ENCODE measurements at places on chromosomes 1 and 21. TPM values are rescaled to one million over a fixed set of nuclear protein-coding genes. Genes with fewer than 3 reads are reported as not detected.

DNA sequence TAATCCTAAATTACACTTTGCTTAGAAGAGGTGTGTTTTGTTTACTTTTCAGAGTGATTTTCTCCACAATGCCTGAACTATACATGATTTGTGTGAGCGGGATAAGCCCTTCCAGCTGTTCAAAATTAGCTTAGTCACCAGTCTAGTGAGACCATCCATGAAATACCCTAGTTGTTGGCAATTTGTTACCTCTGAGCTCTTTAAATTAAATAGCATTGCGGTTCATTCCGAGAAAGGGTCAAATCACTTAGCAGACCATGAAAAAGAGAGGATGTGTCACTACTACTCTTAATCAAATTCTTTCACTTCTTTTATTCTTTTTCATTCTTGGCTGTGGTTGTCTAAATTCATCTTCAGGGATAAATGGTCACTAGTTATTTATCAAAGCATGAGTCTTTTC is 11.9 kb upstream of the VAV3 start:
- no peak for DNase-seq
- peaks cover 3% of the 10 kb centered on the region for H3K27me3 ChIP-seq
- H3K4me3 ChIP-seq: no peak overlapping the region
- H3K4me1 ChIP-seq: no peaks in the 10 kb centered on the region
- no peaks in the 10 kb centered on the region for H3K36me3 ChIP-seq

LRRC53 gene
- total RNA-seq: not detected

DNA sequence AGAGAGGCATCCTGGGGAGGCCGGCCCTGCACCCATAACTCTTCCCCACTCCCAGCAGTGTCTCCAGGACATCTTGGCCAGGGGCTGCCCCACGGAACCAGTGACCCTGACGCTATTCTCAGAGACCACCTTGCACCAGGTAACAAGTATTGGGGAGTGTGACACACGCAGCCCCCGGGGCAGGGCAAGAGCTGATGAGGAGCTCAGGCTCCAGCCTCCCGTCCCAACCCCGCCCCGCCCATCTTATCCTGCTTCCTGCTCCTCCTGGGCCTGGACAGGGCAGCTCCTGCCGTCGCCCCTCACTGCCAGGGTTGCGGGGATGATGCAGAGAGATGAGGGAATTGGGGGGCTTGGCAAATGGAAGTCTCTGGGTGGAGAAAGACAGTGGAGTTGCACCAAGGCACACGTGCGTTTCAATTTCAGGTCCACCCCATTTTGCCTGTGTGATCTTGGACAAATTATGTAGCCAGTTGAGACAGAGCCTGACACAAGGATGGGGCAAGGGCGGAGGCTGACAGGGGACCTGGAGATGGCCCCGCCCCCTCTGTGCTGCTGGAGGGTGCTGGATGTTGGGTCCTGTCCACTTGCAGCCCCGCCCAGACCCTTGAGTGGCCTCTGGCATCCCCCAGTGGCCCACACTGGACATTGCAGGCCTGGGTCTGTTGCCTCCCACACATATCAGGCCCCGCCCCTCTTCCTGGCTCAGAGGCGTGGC is 10.7 kb downstream of the CLCNKA start:
- H3K27ac ChIP-seq: no peak overlapping the region
- H3K36me3 ChIP-seq: no peaks in the 10 kb centered on the region
- peaks cover 5% of the 10 kb centered on the region for H3K27me3 ChIP-seq

DNA sequence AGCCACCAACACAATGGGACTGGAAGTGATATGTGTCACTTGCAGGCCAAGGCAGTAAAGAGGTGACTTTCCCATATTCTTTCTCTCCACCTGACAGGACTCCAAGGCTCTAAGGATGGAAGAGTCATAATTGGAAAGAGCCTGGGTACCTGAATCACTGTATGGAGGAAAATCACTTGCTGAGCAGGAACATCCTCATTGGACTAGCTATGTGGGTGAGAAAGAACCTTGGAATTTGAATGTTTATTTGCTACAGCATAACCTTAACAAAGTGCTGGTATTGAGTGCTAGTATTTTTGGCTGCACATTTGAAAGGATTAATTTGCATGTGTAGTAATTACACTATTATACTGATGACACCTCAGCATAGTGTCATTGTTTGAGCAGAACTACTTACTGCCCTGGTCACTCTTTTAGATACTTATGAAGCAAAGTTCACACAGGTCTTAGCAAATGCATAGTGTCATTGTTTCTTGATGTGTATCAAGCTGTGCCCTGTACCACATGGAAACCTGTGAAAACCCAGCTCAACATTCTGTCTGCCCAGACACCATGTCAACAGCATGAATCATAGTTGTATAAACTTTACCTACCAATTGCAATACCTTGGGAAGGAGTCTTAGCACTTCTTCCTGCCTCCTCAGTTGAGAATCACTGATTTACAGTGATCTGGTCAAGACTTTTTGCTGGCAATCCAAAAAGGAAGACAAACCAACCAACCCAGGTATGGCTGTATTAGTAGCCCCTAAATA is 5.1 kb upstream of the S100A10 start:
- no peaks in the 10 kb centered on the region for H3K36me3 ChIP-seq
- DNase-seq: peak; percentile 19
- no peak overlapping the region for H3K4me3 ChIP-seq
- peaks cover 19% of the 10 kb centered on the region for H3K27me3 ChIP-seq

PROX1 gene
- 0.50 TPM for total RNA-seq
